ENCODE measurements at places on chromosomes 1 and 21. TPM values are rescaled to one million over a fixed set of nuclear protein-coding genes. Genes with fewer than 3 reads are reported as not detected.

TRIM67 gene
- total RNA-seq, result 0.03 TPM

INSRR gene
- total RNA-seq, result not detected

TCP10L gene
- not detected for total RNA-seq

KCNE1 gene
- total RNA-seq, result 0.05 TPM

CD1E gene
- not detected for total RNA-seq

DNA sequence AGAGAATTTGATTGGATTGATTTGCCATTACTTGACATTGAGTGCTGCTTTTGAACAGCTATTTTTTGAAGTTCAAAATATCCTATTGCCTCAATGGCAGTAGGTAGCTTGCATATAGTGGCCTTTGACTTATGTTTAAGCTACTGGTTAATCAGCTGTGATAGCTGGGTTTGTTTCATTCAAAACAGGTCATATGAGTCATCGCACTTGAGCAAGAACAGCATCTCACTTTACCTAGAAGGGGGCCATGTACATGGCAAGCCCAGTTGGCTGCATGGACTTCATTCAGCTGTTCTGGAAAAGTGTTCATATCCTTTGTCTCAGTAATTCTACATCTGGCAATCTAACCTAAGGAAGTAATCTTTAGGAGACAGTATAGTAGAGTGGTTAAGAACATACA is 29.0 kb upstream of the ARID1A start:
- no peak for DNase-seq

GRCh38 chr1:153495536-153495935 is 35.1 kb upstream of the S100A7 start:
- DNase-seq, result no peak

DNA sequence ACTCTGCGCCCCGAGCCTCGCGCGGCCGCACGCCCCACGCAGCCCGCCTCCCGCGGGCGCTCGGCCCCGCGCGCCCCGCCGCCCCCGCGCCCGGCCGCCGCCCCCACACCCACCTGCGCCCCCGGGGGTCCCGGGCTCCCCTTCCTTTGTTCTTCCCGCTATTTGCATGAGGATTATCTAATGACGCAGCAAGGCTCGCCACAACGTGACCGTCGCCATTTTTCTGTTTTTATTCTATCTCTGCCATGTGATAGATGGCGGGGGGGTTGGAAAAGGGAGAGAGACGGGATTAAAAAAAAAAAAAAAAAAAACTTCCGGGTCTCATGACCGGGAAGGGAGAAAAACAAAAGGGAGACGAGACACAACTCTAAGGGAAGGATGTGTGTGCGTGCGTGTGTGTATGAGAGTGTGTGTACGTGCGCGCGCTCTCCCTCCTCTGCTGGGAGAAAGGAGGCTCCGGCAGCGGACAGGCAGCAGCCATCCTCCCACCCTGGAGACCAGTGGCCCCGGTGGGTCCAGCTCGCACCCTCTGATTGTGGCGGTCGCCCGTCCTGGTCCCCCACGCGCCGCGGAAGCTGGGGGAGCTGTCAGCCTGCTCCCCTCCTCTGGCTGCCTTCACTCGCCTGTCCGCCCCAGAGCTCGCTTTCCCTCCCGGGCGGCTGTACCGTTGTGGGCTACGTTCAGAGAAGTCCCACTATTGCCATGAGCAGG is 80.4 kb upstream of the AK4 start:
- peak; percentile 36 for DNase-seq

DNA sequence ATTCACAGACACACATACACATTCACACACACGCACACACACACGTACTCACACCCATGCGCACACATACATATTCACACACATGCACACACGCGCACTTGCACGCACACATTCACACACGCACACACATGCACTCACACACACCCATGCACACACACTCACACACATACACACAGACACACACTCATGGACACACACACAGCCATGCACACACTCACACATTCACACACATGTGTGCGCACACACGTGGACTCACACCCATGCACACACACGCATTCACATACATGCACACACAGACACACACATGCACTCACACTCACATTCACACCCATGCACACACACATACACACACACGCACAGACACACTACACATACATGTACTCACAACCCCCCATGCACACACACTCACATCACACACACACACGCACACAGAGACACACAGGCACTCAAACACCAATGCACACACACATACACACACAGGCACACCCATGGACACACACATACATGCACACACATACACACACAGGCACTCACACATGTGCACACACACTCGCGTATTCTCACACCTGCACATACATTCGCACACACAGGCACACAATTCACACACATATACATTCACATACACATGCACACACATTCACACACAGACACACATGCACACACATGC is 589.1 kb downstream of the PTPRU start:
- DNase-seq, result no peak

GRCh38 chr1:93712741-93713140 is 31.1 kb upstream of the BCAR3 start:
- DNase-seq, result no peak

- DNase-seq, result no peak
Observed at GRCh38 chr1:227218870-227219573, 99.3 kb downstream of the CDC42BPA start.

DNA sequence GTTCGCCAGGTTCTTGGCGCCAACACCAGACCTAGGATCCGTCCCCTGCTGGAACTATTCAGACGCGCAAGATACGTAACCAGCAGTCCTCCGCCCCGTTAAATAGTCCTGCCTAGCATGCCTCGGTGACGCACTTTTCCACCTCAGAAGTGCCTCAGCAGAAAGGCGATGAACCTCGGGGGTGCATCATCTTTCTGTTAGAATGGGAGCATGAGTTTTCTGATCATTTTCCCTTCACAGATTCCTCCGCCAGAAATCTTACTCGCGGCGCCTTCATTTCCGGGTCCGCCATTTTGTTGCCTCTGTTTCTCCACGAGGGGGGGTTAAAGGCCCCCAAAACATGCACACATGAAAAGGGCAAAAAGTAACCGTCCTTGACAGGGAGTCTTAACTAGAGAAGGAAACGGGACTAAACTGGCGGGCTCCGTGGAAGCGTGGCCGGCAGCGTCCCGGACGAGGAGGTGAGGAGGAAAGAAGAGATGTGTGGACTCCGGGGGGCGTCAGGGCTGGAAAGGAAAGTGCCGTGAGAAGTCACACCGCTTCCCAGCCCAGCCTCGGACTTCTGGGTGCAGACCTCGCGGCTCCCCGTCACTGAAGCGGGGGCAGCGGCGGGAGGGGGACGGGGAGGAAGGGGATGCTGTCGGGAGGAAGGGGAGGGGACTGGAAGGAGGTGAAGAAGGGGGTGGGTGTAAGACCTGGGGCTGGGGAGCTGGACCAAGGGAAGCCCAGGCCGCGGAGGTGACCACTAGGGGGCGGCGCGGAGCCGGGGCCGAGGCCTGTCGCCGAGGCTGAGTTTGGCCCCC is at the start of gene GABPB2:
GABPB2 (plus strand) TSS at position 288 of the 803 bp plus-strand sequence. CDS start 17,429 bp downstream, outside the sequence.
- DNase-seq, result peak; percentile 91

DNA sequence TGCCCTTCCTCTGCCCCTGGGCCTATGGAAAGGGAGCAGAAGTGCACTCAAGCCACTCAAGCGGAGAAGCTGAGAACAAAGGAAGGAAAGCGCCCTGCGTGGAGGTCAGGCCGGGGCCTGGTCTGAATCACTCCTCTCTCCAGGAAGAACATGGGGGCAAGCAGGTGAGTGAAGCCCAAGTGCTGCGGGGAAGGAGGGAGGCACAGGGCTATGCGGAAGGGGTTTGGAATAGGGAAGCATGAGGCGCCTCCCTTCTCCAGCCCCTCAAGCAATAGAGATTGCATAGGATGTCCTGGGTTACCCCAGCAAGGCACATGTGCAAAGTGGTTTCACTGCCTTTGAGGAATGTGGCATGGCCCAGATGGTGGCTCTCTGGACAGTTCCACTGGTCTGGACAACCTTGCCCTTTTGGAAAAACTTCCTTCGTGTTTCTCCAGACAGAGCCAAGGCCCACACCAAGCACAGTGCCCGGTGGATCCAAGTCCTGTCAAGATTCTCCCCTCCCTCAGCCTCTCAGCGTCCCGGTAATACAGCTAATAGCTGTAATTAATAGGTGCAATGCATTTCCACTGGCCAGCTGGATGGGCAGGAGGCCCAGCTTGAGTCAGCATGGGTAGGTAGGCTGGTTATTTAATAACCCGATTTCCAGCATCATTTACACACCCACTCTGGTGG is 13.7 kb downstream of the BLACAT1 start:
- peak; percentile 62 for DNase-seq

Data from HT-29 (cell line).